Ureter (tissue), 1 donor: ENCODE measurements at places on chromosomes 7 and 10.

DNA sequence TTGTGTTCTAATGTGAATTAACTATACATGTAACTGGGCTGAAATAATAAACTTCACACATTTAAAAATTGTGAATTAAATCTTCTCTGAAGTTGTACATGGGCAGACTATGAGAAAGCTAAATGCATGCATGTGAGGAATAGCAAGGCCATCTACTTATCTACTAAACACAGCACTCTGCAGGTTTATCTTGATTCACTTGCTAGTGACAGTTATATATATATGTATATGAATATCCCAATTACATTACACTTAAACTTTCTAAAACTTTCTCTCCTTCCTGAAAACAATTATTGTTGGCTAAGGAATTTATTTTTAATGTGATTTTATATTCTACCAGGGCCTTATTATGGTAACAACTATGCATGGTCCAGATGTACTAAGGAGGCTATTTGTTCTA lies 5.1 kb upstream of the SP4 start:
- DNase-seq: no peak

- no peak for DNase-seq
Measured at GRCh38 chr7:75948179-75948578, 33.2 kb downstream of the POR start.

GRCh38 chr10:293636-294035 lies 158.4 kb downstream of the ZMYND11 start:
- DNase-seq: no peak

DNA sequence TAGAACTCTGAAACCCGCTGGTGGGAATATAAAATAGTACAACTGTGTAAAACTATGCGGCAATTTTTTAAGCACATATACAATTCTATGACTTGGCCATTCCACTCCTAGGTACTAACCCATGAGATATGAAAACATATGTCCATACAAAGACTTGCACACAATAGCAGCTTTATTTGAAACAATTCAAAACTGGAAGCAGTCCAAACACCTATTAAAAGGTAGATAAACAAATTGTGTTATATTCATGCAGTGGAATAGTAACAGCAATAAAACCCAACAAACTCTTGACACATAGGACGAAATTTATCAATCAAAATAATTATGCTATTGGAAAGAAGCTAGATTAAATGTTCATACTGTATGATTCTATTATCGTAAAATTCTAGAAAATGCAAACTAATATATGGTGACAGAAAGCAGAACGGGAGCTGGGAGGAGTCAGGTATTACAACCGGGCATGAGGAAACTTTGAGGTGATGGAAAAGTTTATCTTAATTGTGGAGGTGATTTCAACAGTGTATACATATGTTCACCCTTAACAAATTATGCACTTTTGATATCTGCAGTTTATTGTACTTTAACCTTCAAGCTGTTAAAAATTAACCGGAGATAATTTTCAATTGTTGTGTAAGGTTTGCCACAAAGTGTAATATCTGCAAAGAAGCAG lies 803 bp upstream of the STK31 start:
- no peak for DNase-seq

DNA sequence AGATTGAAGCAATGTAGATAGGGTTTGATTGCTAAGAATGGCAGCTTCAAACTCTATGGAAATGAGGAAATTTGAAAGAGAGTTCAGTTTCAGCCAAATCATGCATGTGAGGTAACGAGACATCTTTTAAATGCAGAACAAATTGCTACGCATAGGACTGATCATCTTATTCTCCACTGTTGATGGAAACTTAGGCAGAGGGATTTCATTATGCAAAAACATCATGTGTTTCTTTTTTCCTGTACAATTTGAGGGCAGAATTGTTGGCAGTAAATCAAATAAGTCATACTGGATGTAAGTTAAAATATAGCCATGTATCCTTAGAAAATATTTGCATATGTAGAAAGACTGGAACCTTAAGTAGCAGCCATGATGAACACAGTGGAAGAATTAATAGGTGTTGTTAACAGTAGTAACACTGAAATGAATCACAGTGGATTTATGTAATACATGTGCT lies 327.4 kb downstream of the CDK14 start:
- no peak for DNase-seq

DNA sequence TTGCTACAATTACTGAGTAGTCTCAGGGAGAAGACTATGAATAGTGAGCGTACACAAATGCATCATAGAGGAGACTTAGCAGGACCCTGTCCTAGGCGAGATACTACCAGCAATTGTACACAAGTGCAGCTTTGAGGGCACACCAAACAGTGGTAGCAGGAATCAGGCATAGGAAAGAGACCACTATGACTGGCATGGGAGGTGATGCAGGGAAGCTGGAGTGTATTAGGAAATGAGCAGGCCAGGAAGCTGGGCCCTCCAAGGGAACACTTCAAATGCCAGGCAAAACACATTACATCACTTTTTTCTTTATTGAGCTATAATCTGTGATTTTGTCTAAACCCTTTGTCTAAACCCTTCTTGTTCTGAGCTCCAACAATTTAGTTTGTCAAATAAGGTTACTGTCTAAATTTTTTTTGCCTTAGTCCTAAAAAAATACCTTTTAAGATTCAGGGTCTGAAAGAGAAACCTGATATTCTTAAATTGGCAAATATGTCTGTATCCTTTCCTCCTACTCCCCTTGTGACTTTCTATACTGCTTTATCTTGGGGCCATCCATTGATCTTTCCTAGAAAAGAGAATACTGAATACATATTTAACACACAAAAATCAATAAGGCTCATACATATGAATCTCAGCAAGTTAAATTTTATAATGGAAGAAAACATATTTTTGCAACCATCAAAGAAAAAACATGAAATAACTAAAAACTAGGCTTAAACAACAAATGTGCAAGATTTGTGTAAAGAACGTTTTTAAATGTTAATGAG lies 193.8 kb upstream of the PHYHIPL start:
- no peak for DNase-seq

DNA sequence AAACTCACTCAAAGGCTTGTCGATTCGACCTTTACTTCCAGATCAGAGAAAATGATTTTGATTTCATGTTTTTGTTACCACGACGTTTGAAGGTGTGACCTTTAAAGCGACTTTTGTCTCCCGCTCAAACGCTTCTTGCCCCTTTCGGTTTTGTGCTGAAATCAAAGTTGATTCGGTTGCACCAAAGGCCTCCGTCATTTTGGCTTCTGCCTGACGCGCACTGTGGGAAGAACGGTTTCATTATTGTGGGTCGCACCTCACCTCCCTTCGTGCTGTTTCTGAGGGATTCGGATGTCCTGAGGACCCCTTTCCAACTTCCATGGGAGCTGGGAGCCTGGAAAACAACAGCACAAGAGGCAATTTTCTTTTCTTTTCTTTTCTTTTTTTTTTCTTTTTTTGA lies 176.9 kb downstream of the DNAJB6 start:
- DNase-seq: no peak

DNA sequence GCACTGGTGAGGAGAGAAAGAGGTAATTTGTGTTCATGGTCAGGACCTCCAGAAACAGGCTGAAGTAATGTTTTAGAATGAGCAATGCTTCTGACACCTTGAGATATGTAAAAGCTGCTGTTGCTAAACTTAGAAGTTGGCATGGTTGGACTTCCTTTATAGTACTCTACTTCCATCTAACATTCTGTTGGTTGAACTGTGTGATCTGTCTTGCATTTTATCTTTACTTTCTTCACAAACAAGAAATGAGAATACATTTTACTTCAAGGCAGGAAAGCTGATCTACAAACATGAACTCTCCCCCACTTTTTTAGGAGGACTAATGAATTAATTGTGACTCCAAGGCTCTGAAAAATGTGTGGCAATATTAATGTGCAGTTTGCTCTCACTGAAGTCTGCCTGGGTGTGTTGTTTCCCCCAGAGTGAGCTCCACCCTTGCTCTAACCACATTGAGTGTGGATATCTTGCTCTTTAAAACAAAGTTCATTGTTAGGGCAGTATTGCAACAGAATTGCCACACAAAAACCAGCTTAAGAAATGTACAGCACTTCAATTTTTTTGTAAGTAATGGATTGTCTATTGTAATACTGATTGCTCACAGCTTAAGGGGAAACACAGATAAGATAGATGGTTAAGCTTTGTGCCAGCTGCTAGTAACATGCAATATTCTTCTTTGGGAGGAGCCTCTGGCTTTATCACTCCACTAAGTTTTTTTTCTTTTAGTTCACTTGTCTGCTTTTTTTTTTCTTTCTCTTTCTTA lies 69.0 kb downstream of the ADD3 start:
- peak; percentile 63 for DNase-seq

GRCh38 chr7:21867816-21868575 lies 77.7 kb downstream of the CDCA7L start:
- no peak for DNase-seq

GRCh38 chr10:100866010-100866409 lies 46.8 kb upstream of the SLF2 start:
- no peak for DNase-seq

DNA sequence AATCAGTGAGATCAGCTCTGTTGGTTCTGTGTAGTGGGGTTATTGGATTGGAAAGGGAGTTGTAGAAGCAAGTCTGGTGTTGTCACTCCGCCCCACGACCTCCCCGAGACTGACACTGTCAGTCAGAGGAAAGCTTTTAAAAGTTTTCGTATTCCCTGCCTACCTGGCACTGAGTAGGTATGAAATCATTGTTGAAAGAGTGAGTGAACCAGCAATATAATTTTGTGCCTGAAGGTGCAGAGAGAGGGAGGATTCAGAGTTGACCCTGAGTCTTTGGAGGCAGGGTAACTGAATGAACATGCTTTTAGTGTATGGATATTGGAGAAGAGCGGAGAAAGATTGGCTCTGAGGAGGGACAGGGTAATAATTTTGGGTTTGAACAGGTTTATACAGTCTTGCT lies 27.3 kb downstream of the CCNY start:
- DNase-seq: no peak

DNA sequence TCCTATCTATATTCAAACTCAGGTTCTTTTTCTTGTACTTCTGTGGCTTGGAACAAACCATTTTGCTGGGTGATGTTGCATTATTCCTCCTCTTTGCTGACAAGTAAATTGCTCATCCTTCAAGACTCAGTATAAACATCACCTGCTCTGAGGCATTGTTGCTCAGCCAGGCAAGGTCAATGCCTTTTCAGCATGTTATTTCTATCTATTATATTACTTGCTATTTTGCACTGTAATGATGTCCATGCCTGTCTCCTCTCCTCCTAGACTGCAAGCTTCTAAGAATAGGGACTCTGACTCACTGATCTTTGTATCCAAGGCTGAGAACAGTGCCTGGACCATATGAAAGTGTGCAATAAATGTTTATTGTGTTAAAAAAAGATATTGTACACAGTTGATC lies 293.8 kb downstream of the RNLS start:
- no peak for DNase-seq

DNA sequence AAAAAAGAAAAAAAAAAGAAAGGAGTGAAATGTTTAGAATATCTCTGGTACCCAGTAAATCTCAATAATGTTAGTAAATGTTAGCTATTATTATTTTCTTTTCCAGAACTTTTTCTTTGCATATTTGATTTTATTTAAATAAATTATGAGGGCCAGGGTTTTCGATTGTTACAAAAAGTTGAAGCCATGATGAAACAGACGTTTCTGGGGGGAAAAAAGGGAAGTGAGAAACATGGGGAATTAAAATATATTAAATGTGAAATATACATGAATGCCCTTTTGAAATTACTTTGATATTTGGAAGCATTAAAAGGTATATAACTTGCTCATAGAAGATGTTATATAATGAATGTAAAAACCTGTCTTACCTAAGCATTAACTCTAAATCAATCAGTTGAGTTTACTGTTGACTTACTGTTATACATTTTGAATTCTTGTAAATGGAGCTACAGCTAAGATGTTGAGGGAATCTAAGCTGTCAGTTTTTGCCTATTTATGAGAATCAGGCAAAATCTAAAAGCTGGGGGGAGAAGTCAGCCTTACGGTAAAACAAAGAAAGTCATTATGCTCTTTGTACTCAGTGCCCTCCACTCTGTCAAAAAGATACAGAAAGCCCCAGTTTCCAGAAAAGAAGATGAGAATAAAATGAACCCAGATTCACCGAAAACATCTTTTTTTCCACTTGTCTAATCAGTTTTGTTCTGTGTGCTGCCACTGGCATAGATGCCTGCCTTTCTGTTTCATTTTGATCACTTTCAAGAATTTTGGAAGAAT lies 30.0 kb upstream of the KDM7A start:
- DNase-seq: no peak

- no peak for DNase-seq
Measured at GRCh38 chr10:12179606-12180170, 16.0 kb downstream of the NUDT5 start.

DNA sequence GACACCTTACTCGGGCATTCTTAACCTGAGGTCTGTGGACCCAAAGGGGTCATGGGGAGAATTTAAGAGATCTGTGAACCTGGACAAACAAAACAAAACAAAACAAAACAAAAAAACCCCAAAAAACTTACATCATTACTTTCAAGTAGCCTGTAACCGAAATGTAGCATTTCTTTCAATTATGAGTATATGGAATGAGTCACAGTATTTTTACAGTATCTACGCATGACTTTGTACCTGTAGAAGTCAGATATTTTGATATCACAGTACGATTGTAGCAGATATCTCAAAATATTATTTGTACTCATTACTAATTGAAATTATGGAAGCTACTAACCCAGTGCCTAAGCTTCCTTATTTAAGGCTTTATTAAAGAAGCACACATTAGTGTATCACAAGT lies 210.2 kb downstream of the JAZF1 start:
- no peak for DNase-seq
